CD4-positive, alpha-beta T cell treated with Interleukin-1 beta for 1 hour (primary cell): ENCODE measurements at places on chromosomes 7 and 10.

- no peak for DNase-seq
Measured at GRCh38 chr10:75887992-75888680, 456.7 kb downstream of the LRMDA start.

GRCh38 chr7:51067258-51067657 is 249.4 kb downstream of the COBL start:
- no peak for DNase-seq

DNA sequence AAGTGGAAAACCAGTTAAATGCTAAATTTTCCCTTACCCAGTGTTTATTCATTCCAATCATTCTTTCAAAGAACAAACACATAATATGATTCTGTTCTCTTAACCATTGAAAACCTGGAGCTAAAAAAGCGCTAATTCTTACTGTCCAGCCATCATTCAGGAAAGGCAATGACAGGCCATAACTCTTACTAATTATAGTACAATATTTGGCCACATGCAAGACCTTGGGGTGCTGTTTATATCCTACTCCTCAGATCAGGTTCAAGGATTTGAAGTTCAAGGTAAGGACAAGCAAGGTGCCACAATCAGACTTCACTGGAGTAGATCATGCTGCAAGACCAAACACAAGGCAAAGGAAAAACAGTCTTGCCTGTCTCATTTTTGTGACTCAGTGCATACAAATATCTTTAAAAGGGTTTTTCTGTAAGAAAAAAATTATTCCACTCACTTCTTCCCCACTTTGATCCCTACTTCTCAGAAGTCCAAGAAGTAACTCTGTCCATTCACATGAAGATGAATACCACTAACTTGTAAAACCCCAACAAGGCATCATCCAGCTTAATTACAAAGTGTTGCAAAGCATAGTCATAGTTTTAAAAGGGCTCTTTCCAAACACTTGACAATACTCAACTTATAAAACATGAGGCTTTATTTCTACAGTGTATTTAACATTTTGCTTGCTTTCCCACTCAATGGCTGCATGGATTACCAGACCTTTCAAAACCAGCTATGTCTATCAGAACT is 153.0 kb downstream of the DOCK4 start:
- DNase-seq: no peak

GRCh38 chr7:2730846-2731770 is 43.1 kb downstream of the AMZ1 start:
- no peak for DNase-seq

- DNase-seq: no peak
Measured at GRCh38 chr7:36852017-36852416, 127.7 kb upstream of the AOAH start.

- no peak for DNase-seq
Measured at GRCh38 chr10:99506416-99506815, 26.3 kb upstream of the NKX2-3 start.

GRCh38 chr7:43589133-43589478 is 6.2 kb downstream of the STK17A start:
- DNase-seq: no peak

GRCh38 chr7:28182071-28182471 is 1.5 kb upstream of the JAZF1 start:
- DNase-seq: no peak

DNA sequence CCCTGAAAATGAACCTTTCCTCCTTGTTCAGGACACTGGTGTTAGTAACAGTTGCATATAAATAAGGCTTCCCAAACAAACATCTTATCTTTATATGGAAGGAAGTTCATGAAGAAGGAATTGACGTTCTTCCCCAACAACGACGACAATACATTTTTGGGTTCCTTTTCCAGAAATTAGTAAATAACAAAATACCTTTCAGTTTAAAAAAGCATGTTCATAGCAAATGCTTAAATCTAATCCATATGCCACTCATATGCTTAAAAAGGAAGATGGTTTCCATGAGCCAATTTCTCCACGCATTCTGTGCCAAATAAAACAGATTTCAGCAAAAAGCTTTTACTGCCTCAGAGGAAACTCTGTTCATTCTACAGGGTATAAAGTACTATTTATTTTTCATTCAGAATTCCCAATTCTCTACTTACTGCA is 182.6 kb downstream of the COBL start:
- no peak for DNase-seq

DNA sequence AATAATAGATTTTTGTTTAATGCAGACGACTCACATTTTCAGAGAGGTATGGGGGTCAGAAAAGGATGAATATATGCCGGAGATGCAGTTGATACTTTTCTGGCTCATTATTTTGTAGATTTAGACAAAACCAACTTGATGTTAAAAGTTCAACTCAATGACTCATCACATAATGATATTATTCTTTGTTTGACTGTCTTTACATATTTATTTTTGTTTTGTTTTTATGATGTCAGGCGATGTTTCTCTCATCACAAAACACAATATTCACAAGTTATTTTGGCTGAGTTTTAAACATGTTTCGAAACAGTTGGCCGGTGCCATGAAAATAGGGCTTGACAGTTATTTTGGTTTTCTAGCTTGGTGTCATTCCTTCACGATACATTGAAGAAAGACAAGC is 1.3 kb downstream of the GJD4 start:
- no peak for DNase-seq

- no peak for DNase-seq
Measured at GRCh38 chr7:127586346-127586745, 950 bp upstream of the GCC1 start.

DNA sequence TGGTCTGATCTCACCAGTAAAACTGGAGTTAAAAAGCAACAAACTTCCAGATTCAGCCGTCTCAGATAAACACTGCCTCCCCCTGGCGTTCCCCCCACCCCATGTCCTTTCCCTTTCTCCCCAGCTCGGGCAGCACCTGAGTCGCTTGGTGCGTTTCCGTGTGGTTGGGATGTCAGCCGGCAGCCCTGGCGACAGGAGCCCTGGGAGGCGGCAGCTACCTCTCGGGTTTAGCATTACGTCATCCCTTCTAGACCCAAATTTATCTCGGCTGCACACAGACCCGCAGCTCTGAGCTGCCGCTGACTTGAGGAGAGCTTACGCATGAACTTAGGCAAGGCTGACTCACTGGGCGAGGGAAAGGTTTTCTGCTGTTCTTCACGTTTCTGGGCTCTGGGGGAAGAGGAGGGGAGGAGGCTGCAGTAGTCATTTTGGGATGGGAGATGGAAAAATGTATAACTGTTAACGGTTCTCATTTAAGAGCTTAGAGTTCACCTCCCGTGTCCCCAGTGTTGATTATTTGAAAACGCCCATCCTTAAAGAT is 14.4 kb downstream of the MXI1 start:
- peak; percentile 79 for DNase-seq

DNA sequence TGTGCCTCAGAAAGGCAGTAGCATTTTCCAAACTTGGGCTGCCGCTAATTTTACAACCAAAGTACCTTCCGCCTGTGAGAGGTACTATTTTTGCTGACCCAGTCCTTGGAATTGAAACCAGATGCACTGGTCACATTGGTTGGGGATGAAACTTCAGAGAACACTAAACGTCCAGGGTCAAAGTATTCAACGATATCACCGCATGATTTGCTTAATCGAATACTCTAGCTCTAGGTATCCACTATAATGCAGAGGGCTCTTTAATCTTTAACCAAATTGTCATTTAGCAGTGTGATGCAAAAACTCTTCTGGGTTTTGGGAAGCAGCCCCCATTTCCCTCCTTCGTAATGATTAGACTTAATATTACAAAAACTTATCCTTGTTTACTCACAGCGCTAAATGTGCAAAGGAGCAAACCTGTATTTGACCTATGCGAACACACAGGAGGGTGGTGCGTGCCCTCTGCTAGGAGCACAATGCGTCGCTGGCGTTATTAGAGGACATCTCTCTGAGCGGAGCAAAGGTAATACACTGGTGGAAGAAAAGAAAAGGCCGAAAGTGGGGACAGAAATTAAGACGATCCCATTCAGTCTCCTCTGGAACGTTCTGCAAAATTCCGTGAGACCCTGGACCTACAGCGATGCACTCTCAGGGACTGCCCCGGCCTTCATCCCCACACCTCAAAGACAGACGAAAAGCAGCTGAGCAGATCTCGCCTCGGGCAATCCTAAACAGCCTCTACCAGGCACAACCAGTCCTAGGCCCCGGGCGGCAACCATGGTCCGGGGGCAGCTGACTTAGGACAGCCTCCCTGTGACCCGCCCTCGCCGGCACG is 916 bp upstream of the EEPD1 start:
- DNase-seq: no peak

- peak; percentile 40 for DNase-seq
Measured at GRCh38 chr7:90613088-90613498, 17.0 kb downstream of the CDK14 start.

GRCh38 chr7:132469264-132469663 is 107.0 kb downstream of the PLXNA4 start:
- no peak for DNase-seq

DNA sequence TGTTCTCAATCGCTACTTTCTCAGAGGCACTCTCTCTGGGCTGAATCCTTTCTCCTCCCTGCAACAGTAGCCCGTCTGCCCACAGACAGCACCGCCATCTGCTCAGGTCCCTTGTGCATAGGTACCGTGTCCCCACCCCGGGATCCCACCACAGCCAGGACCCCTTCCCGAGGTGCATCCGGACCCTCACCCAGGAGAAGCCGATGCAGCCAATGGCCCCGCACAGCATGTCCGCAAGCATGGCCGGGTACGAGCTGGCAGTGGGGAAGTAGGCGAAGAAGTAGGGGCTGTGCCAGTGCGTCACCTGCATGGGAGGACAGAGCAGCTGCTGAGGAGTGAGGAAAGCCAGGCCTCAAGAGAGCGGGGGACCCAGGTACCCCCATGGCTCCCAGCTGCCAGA is 25.5 kb downstream of the DDC start:
- no peak for DNase-seq

GRCh38 chr7:27745064-27745583 is 5.2 kb downstream of the TAX1BP1 start:
- no peak for DNase-seq

DNA sequence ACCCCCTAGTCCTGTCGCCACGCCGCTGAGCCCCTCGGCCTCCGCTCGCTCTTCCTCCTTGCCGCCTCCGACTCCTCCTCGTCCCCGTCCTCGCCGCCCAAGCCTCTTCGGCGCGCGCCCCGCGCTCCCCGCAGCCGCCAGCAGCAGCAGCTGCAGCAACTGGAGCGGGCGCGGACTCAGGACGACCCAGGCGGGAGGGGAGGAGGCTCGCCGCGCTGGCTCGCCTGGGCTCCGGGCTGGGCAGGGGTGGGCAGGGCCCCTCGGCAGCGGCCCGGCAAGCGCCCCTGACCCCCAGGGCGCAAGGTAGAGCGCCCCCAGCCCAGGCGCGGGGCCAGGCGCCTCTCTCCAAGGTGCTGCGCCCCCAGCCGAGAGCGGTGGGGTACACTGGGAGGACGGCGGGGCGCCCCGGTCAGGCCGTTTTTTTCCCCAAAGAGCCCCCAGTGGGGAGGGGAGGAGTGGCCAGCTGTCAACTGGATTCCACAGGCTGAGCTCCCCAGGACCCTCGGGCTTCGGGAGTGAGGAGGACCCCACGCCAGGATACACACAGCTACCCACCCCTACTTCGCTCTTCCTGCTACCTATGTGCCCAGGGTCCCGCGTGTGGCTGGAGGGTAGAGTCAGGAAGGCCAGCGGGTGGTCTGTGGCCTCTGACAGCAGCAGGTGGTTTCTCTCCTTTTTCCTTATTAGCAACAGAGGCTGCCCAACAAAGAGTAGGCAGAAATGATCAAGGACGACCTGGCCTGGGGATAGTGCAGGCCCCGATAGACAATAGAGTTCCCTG is 903 bp upstream of the KCNMA1 start:
- DNase-seq: no peak

DNA sequence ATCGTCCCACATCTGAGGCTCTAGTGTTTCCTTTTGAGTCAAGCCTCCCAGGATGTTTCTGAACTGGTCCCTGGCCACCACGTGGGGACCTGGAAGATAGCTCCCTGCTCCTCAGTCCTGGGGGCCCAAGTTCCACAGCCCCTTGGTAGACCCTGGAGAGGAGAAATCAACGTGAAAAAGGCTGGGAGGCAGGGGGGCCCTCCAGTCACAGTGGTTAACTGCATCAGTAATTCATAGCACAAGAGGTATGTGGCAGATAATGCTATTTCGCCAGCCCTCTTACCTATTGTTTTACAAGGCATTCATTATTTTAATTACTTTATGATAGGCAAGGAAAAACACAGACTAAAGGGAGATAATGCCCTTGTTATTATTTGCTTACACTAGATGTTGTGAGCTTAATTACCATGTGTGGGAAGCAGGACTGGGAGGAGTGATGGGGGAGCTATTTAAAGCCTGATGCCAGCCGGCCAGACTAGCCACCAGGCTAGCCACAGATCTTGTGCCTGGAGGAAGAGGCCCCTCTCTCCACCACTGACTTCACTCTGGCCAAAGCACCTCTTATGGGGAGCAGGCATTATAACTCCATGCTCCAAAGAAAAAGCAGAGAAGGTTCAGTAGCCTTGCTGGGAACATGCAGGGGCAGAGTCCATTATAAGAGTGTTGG is 230.7 kb downstream of the KCNMA1 start:
- no peak for DNase-seq
